ENCODE measurements at places on chromosomes 3 and 15. TPM values are rescaled to one million over a fixed set of nuclear protein-coding genes. Genes with fewer than 3 reads are reported as not detected.

Gene CXCR6
- total RNA-seq: not detected

Gene UBA7
- 13.0 TPM for total RNA-seq

Gene ZFYVE19
- total RNA-seq: 22.3 TPM

Gene HYKK
- 0.57 TPM for total RNA-seq

Gene TMEM40
- total RNA-seq: not detected

Gene CAPN7
- total RNA-seq: 20.8 TPM

Gene RLBP1
- total RNA-seq: not detected

Gene CP
- not detected for total RNA-seq

All from HT1080 (cell line).